ENCODE measurements at places on chromosomes 7 and 10.
A peak's percentile ranks its signal among the peaks of the same experiment; 100 is the strongest.

- peak; percentile 9 for DNase-seq
Measured at GRCh38 chr7:135976312-135977006, 700 bp downstream of the MTPN start.

DNA sequence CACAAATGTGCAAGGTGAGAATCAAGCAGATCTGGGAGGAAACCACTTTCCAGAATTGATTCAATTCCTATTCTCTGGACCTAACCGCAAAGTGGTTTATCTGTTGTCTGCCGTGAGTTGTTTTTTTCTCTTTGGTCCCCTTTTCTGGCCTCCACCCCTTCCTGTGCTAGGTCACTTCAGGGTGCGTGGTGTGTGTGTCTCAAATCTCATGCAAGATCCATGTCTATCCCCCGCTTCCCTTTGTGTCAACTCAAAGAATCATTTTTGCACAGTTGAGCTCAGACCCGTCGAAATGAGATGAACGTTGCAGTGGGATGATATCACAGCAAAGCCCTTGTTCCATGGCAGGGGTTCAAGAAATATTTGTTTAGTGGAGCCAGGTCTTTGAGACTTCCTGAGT is 184.5 kb downstream of the GATA3 start:
- no peak for DNase-seq

DNA sequence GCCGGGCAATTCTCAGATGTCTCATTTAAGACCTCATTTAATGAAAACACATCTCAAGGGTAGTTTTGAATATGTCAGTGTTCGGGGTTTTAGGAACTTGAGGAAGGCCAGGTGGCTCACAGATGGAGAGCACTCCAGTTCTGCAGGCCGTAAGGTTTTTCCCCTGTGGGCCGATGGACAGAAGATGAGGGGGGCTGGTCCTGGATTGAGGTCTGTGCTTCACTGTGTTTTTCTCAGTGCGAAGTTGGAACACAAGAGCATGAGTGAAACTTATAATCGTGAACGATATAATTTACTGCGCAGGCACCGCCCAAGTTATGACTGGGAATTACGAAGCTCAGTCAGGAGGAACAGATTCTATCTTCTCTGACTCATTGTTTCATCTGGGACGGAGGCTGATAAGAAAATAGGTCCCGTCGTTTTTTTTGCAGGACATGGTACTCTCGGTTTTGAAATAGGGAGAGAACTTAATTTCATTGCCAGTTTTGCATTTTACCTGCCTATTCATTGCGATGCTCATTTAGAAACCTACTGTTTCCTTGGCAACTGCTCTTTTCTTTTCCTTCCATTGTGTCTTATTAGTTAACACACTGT is 591.0 kb upstream of the PFKP start:
- no peak for DNase-seq

- peak; percentile 31 for DNase-seq
Measured at GRCh38 chr10:1938317-1938716, 201.0 kb upstream of the ADARB2 start.

- DNase-seq = no peak
Measured at GRCh38 chr10:63164166-63164623, 31.1 kb downstream of the NRBF2 start.

GRCh38 chr10:62818426-62819011 is 2.4 kb upstream of the EGR2 start:
- DNase-seq = no peak

GRCh38 chr7:11843113-11843765 is 11.2 kb upstream of the THSD7A start:
- no peak for DNase-seq

DNA sequence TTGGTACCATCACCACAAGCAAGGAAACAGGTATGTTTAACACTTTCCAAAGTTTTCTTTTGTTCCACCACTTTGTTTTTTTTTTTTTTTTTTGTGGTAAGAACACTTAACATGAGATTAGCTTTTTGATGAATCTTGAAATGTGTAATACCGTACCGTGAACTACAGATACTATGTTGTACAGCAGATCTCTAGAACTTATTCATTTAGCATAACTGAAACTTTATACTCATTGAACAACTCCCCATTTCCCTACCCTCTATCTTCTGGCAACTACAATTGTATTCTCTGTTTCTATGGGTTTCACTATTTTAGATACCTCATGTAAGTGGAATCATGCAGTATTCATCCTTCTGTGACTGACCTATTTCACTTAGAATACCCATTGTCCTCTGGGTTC is 162.7 kb upstream of the ITGB1 start:
- no peak for DNase-seq

DNA sequence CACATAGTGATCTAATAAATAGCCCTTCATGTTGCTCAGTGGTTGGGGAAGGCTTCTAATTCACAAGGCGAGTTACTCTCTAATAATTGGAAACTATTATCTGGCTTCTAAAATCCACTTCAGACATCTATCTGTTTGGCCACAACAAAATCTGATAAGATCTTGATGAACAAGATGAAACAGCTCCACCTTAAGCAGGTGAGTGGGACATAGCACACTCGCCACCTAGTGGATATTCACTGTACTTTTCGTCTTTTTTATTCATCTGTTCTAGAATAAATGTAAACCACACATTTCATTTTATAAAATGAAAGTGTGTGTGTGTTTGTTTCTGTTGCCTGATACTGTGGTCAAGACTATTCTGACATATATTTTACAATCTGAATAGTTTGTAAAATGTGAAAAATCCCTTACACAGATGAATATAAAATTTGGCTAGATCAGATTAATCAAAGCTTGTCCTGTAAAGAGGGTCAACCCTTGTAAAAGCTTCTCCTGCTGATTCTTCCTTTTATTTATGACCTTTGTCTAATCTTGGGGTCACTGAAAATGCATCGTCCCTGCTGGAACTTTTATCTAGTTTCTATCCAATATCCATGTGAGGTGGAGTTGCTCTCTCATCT is 26.5 kb upstream of the CNTNAP2 start:
- no peak for DNase-seq

DNA sequence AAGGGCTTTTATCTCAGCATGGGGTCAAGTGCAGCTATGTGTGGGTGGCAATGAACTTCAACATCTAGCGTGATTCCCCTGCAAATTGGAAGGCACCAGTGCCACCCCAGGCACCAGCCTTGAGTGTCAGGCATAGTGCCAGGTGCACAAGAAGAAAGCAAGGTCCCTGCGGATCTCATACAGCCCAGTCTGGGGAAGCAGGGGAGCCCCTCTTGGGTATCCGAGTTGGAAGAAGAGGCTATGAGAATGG is 269.0 kb downstream of the RPS24 start:
- DNase-seq = no peak

DNA sequence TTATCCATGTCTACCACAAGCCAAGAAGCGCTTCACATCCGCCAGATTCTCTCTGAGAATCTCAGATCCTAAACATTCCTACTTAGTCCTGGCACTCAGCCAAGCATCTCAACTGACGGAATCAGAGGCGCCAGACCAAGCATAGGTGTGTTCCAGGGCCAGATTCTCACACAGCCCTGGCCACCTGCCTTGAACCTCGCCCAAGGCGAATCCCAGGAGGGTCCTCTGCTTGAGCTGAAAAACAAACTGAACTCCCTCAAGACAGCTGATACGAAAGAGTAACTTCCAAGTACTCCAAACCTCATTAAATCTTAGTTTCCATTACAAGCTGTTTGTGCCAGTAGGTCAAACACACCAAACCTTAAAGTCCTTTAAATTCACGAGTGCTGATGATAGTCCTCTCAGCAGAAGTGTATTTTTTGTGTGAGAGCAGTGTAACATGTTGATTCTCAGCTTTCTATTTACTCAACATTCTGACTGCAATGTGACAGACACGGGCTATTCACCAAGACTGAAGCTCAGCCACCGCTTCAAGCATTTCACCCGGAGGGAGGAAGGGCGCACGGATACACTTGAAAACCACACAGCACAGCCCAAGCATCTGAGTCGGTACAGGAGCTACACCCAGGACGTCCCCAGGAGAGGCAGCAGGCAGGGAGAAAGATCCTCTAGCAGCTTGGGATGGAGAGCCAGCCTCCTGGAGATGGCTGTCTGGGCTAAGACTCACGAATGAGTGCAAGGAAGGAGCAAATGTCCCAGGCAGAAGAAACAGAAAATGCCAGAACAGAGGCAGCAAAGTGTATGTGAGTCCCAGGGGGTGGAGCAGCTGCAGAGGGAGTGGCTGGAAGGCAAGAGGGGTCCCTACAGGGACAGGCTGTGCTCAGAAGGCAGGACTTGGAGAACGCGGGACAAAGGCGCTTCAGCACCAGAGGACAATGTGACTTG is 6.0 kb downstream of the PARD3 start:
- DNase-seq = no peak

- DNase-seq = no peak
Measured at GRCh38 chr10:123146013-123146893, 1.7 kb upstream of the HMX2 start.

DNA sequence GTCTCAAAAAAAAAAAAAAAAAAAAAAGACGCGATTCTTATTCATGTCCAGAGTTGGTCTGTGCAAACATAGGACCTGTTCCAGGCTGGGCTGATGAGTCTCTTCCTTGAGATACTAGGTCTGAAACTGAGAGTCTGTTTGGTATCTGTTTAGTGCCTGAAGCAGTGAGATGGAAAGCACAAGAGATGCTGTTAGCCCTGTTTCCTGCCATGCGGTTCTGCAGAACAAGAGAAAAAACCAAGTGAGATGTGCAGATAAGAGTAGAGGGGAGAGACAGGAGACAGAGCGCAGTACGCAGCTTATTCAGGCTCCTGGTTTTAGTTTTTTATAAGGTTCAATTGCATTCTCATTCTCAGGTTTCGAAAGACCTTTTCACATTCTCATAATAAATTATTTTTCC is 85.8 kb upstream of the PRKCQ start:
- DNase-seq = no peak

Measured in stimulated activated CD8-positive, alpha-beta memory T cell treated with anti-CD3 and anti-CD28 coated beads, Interleukin-7, amount 100 ng/mL, for 24 hours (primary cell).